ENCODE measurements at places on chromosomes 5 and 9.
A peak's percentile ranks its signal among the peaks of the same experiment; 100 is the strongest.

GRCh38 chr9:136803551-136804508 lies 3.9 kb upstream of the RABL6 start:
- no peak for DNase-seq

GRCh38 chr9:92710368-92710767 lies 40.4 kb upstream of the IPPK start:
- no peak for DNase-seq

- no peak for DNase-seq
Measured at GRCh38 chr5:128586848-128587247, 48.8 kb upstream of the FBN2 start.

DNA sequence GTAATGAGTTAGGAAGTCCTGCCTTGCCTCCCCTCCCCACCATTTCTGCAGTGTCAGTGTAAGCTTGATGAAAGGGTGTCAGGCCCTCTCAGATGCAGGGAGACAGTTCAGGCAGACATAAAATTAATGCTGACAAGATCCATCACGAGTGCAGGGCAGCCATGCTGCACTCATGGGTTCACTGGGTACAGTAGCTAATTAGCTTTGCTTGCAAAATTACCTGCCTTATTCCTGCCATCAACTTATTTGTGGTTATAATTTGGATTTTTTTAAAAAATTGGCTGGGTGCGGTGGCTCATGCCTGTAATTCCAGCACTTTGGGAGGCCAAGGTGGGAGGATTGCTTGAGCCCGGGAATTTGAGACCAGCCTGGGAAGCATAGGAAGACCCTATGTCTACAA lies 17.9 kb downstream of the GALNT12 start:
- DNase-seq, result no peak

DNA sequence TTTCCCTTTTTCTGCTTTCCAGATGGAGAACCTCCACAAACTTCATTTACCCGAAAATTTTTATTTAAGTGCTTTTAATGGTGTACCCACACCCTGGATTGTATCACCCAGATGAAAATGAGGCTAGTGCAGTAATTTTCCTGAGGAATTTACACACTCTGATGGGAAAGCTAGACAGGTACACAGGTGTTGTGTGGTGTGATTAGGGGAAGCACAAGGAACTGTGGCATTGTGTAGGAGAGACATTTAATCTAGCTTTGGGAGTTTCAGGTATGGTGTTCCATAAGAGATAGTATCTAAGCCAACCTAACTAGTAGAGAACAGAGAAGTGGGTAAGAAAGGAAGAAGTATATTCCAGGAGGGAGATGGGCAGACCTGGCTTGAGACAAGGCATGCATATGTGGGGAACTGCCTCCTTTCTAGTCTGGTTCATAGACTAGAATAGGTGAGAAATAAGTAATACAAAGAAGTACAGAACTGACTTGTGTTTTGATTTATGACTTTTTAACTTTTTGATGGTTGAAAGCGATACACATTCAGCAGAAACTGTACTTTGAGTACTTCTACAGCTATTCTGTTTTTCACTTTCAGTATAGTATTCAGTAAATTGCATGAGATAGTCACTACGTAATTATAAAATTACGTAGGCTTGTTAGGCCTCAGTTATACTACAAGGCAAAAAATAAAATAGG lies 22.9 kb upstream of the ROPN1L start:
- no peak for DNase-seq

- DNase-seq, result no peak
Measured at GRCh38 chr5:16784843-16785791, 151.0 kb downstream of the MYO10 start.

DNA sequence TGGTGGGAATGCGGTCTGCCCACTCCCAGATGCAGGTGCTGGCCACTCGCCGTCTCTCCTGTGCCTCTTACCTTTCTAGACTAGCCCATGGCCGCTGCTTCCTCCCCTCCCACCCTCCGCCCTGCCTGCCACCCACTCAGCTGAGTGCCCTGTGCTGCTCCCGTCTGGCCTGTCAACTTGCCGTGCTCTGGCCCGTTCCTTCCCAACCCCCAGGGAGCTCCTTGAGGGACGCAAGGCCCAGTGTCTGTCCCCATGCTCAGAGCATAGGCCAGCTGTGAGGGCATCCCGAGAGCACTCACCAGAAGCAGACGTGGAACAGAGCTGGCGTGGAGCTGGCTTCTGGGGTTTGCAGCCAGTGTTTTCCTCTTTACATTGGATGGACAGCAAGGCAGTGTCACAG lies 20.2 kb downstream of the HNRNPH1 start:
- DNase-seq, result no peak

- DNase-seq, result peak; percentile 72
Measured at GRCh38 chr9:71909887-71910649, 925 bp downstream of the ABHD17B start.

DNA sequence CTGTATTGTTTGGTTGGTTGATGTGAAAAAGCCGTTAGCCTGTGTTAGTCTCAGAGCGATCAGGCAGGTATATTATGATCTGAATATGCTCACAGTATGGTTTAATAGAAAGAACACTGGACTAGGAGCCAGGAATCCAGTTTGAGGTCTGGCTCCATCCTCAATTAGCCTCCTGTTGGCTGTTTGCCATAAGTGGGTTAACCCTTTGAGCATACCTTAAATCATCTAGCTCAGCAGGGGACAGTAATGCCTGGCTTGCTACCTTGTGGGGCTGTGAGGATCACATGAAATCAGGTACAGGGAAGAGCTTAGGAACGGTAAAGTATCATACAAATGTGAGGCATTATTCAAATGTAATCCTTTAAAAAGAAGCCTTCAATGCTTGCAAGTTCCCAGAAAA lies 104.7 kb downstream of the CMYA5 start:
- no peak for DNase-seq

GRCh38 chr9:93761822-93762221 lies 185.4 kb downstream of the PHF2 start:
- no peak for DNase-seq

- DNase-seq, result no peak
Measured at GRCh38 chr5:41412496-41412895, 97.9 kb downstream of the PLCXD3 start.

- no peak for DNase-seq
Measured at GRCh38 chr5:129857116-129857515, 47.1 kb upstream of the CHSY3 start.

DNA sequence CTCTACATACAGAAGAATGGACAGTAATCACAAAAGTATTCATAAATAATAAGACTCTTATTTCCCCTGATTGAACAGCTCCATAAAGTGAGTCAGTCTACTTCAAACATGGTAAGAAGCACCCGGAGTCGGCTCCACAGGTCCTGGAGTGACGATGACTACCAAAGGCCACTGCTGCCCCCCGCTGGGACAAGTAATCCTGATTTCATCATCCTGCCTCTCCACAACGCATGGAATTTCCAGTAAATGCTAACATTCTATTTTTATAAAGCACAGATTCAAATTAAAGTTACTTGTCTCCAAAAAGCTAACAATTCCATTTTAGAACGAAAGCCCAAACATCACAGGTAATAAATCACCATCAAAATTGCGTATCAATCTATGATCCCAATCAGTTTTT lies 16.2 kb downstream of the ATPSCKMT start:
- peak; percentile 28 for DNase-seq

GRCh38 chr5:150674341-150674821 lies 13.3 kb downstream of the MYOZ3 start:
- DNase-seq, result no peak

DNA sequence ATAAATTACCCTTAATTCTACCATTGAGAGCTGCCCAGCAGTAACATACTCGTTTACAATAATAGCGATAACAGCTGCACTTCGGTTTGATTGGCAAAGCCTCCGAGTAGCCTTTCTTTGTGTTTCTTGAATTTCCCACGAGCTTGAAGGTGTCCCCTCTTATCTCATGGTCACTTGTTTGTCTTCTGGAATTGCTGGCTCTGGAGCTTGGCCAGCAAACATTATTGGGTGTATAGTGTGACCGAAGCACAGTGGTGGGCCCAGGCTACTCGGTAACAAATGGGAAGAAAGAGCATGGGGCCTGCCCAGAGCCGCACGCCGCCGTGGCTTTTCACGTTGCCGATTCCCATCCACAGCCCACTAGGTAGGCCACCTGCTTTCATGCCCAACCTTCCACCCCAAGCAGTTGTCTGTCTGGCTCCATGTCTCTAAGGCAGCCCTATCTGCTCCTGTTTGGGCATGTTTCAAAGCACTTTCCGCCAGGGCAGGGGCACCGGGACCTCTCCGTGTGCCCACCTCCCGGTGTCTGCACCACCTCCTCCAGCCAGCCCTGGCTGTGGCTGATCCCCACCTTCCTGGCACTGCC lies 8.7 kb downstream of the STKLD1 start:
- no peak for DNase-seq

GRCh38 chr9:3578786-3579185 lies 53.0 kb upstream of the RFX3 start:
- DNase-seq, result no peak

GRCh38 chr5:102737805-102738469 lies 17.2 kb upstream of the PAM start:
- DNase-seq, result no peak

DNA sequence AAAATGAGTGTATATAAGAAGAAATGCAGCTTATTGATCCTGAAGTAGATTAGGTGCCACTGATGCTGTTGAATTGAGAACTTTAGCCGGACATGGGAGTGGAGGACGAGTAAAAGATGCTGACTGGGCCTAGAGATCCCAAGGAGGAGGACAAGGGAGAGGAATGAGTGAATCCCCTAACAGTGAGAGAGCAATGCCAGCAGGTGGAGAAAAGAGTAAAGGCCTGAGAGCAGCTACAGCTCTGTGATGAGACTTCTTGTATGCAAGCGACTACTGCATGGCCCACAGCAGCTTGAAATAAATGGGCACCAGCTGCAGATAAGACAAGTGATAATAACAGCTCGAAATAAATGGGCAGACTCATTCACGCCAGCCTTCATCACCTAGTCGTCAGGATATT lies 44.5 kb upstream of the JMY start:
- DNase-seq, result no peak

- DNase-seq, result no peak
Measured at GRCh38 chr5:73796164-73797131, 170.5 kb downstream of the ARHGEF28 start.

DNA sequence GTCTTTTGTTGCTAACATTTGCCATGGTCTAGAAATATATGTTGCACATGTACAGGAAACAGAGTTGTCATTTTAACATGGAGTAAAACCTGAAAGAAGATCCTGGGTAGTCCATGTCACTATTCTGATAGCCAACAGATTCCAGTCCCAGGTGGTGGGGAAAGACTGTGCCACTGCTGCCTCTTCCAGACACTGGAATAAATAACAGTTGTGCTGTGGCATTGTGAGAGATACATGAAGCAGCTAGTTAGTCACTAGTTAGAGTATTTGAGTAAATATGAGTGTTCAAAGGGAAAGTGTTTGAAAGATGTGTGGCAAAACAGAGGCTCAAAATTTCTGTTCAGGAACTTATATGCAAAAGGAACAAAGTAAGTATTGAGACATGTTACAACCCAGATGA lies 1408.3 kb downstream of the EFNA5 start:
- no peak for DNase-seq

DNA sequence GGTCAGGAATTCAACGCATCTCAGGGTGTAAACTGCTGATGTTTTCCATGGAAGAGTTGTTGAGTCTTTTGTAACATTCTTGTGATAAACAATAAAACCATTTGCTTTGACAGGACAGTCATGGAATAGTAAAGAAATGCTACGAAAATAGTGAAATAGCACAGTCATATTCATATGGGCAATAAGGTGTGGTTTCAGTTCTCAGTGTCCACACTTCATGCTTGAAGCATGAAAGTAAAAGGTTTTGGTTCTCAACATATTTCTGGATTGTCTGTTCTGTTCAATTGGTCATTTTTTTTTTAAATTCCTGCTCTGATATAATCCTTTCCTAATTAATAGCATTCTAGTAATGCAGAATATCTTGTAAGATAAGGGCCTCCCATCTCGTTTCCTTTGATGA lies 467.6 kb upstream of the ZNF608 start:
- DNase-seq, result no peak

GRCh38 chr9:108842610-108843295 lies 13.0 kb downstream of the ACTL7B start:
- DNase-seq, result no peak

DNA sequence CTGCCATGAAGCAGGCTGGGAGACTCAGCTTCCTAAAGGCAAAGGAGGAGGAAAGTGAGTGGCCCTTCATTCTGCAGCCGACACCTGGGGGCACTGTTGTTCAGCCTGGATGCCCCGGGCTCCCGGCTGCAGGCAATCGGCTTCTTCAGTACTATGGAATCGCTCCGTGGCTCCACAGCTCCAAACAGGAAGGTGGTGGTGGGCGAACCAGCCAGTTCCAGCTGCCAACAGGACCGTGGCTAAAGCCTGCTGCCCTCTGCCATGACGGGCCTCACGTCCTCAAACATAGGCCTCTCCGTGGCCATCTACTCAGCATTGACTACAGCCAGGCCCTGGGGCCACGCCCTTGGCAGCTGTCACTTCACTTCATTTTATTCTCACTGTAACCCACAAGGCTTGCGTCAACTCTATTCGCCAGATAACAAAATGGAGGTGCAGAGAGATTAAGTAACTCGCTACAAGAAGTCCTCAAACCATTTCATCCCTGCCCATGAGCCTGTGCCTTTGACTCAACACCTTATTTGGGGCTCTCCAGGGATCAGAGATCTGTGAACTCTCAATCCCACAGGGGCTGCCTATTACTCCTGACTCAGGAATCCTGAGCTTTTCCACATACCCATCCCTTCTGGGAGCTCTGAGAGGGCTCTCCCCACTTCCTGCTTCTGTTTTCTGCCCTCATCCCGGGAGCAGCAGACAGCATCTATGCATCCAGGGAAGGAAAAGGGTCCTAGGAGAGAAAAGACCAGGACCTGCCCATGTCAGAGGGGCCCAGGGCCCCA lies 38.0 kb downstream of the PAX5 start:
- peak; percentile 39 for DNase-seq

GRCh38 chr9:129597355-129598088 lies 23.4 kb downstream of the C9orf50 start:
- DNase-seq, result no peak

- no peak for DNase-seq
Measured at GRCh38 chr9:115162946-115163345, 45.0 kb upstream of the TNC start.

GRCh38 chr5:176408590-176408989 lies 7.7 kb downstream of the CLTB start:
- DNase-seq, result no peak

DNA sequence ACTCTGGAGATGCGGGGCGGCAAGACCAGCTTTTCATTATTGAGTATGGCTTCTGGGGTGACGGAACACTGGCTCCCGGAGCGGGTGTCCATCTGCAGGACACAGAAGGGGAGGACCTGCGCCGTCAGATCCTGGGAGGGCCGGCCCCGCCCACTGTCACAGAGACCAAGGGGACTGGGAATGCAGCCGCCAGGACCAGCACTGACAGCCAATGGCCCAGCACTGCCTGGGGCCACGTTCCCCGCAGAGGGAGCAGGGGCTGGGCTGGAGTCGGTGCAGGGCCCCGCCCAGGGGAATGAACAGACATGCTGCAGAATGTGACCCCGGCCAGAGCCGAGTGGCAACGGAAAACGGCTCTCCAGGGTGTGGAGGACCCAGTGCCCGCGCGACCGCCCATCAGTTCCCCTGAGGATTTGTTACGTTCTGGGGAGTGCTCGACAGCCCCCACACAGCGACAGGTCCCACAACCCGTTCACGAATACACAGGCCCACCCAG lies at the start of gene ZDHHC11:
ZDHHC11 (minus strand) TSS at position 476 of the 496 bp plus-strand sequence; CDS start at position 92, 384 bp downstream.
- no peak for DNase-seq

- DNase-seq, result no peak
Measured at GRCh38 chr9:36718612-36719011, 145.9 kb downstream of the MELK start.

GRCh38 chr5:119319401-119319800 lies 36.4 kb upstream of the TNFAIP8 start:
- DNase-seq, result no peak

GRCh38 chr9:131046093-131046380 lies 37.1 kb downstream of the LAMC3 start:
- no peak for DNase-seq

- peak; percentile 68 for DNase-seq
Measured at GRCh38 chr5:172453986-172454357, 353 bp downstream of the SH3PXD2B start.

All from left kidney (tissue), 8 donors.